NCI-H2029 treated with DMSO at 0.1 percent for 48 hours (cell line): ENCODE measurements at places on chromosomes 12 and 14.

- DNase-seq = no peak
Measured at GRCh38 chr12:53938326-53939140, at the start of gene HOXC13. TSS of gene HOXC13 (plus strand) at chr12:53938831. CDS start at chr12:53938907, 76 bp downstream.

DNA sequence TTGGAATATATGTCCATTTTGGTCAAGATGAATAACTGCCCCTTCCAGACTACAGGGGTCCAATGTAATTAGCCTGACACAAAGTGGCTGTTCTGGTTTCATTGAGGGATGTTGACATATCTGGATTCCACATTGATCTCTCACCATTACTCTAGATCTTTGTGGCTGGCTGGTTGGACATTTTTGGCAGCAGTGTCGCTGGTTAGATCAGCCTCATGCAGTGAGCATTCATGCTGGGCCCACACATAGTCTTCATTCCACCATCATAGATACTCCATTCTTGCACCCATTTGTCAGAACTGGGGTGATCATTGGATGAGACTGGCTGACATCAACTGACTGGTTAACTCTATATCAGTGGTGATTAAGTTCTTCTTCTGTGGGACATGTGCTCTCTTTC is 74.4 kb downstream of the MGST1 start:
- DNase-seq = no peak

DNA sequence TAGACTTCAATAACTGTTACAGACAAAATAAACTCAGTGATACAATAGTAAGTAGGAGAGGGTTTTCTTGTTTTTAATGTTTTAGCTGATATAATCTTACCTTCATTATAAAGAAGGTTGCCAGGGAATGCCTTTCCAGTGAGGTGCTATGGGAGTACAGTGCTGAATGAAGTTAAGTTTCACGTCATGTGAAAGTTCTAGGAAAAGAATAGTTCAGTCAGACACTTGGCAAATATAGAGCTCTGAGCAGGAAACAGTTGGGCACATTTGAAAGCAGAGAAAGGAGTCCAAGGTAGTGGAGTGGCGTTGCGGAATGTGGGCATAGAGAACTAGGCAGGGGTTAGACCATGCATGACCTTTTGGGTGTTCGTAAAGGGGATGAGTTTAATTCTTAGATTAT is 88.6 kb upstream of the DCN start:
- no peak for DNase-seq

- DNase-seq = no peak
Measured at GRCh38 chr14:101713621-101714349, 47.7 kb upstream of the PPP2R5C start.

DNA sequence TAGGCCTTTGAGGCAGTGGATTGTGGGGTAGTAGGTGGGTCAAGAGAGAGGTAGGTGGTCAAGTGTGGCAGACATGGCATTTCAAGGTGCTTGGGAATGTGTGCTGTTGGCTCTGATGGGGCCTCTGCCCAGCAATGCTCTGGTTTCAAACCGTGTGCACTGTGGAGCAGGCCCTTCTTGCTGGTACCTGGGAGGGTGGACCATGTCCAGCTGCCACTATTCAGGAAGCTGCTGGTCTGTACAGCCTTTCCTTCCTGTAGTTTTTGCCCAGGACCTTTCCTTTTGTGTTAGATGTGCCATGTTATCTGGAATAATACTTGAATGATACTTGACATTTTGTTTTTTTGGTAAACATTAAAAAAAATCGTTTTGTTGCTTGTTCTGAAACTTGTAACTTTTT is 14.8 kb downstream of the RIMKLB start:
- DNase-seq = no peak

DNA sequence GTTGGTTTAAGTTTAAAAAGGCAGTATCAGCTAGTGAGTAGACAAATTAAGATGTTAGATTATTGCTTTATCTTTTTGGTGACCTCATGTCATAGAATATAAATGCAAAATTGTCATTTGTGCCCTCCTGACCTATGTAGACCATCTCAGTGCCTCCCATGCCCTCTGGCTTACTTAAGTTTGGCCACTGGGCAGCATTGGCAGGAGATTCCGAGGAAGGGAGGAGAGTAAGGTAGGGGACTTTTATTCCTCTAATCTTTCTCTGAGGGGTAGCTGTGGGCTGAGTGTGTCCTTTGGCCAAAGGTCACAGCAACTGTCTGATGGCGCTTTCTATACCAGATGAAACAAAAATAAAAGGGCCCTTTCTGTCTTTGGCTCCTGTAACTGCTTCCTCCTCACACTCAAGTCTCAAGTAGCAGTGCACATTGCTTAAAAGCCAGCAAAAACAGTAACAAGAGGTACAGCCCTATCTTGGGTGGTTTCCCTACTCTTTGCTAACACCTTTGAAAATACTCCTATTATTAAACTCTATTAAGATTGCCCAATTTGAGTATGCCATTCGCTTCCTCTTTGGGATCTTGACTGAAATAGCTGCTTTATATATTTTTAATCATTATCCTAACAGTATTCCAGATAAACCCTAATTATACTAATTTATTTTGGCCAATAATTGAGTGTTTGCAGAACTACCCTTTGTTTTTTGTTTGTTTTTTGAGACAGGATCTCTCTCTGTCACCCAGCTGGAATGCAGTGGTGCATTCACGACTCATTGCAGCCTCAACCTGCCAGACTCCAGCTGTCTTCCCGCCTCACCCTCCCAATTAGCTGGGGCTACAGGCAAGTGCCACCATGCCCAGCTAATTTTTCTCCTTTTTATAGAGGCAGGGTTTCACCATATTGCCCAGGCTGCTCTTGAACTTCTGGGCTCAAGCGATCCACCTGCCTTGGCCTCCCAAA is 56.5 kb upstream of the KCNH3 start:
- no peak for DNase-seq

DNA sequence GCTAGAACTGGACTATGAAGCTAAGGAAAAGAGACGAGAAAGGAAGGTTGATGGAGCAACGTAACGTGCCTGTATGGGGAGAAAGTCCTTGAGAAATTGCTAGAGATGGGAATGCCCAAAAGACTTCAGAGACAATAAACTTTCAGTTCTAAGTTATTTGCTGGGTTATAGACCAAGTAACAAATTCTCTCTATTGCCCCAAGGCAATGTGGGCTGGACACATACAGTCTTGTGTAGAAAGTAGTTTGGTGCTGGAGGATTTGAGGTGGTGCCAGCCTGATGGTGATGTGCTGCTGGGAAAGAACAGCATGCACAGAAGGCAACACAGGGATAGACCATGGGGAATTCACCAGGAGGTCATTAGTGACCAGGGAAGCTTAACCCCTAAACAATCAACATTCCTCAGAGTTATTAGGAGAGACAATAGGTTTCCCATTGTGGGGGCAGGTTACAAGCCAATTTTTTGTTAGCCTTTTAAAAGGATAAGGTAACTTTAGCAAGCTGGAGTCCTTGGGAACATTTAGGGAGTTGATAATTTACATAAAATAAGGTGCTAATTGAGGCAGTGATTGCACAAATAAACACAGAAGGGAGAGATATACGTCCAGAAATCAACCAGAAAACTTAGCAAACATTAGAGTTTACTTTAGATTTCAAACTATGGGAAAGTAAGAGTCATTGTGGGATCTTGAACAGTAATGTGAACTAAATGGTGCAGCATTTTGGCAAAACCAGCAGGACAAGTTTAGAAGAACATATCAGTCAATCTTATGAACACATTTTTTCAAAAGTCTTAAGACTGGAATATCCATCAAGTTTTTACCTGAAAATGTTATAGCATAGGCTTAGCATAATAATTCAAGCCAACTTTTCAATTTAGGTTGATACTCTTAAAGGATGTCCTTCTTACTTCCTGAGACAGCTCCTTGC is 61.4 kb downstream of the LMNTD1 start:
- DNase-seq = no peak

GRCh38 chr12:75271576-75271975 is 58.5 kb downstream of the CAPS2 start:
- DNase-seq = no peak

DNA sequence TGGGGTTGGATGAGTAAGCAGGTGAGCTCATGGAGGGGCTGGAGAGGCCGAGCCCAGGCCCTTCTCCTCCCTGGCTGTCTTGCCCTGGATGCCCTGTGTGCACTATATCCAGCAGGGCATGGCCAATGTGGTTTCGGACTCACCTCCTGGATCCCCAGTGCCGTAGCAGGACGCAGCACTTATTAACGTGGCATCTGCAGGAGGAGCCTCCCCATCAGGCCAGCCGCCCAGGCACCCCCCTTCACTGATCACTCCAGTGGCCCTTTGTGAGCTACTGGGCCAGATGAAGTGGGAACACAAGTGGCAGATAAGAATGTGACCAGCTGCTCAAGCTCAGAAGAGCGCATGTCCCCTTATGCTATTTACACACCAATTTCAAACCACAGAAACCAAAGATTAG is 43.1 kb upstream of the DICER1 start:
- DNase-seq = peak; percentile 54

DNA sequence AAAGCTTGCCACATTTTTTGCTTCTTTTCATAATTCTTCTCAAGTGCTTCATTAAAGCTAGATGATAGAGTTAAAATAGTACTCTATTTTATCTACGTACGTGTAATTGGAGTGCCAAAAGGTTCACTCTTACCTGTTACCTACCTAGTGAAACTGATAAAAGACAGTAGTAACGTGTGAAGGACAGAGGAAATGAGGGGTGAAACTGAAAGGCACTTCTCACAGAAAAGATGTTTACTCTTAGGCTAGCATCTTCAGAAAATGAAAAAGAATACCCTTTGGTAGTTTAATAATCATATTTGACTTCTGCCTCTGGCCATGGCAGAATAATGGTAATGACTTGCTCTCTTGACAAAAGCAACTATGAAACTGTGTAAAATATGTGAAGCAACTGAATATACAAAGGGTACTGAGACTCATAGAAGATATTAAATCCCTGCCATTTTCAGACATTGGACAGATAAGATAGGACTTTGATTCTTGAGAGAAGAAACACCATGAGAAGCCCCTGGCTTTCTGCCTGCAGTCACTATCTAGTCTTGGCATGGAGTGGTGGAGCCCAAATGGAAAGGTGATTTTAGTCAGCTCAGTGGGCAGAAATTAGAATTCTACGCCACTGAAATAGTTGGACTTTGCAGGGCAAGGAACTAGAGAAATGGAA is 6.3 kb upstream of the EVL start:
- no peak for DNase-seq

GRCh38 chr14:37669242-37669641 is 73.8 kb downstream of the TTC6 start:
- DNase-seq = no peak

- DNase-seq = no peak
Measured at GRCh38 chr12:47901063-47901717, 3.6 kb downstream of the VDR start.

- no peak for DNase-seq
Measured at GRCh38 chr14:95998656-95999055, 40.5 kb upstream of the C14orf132 start.

DNA sequence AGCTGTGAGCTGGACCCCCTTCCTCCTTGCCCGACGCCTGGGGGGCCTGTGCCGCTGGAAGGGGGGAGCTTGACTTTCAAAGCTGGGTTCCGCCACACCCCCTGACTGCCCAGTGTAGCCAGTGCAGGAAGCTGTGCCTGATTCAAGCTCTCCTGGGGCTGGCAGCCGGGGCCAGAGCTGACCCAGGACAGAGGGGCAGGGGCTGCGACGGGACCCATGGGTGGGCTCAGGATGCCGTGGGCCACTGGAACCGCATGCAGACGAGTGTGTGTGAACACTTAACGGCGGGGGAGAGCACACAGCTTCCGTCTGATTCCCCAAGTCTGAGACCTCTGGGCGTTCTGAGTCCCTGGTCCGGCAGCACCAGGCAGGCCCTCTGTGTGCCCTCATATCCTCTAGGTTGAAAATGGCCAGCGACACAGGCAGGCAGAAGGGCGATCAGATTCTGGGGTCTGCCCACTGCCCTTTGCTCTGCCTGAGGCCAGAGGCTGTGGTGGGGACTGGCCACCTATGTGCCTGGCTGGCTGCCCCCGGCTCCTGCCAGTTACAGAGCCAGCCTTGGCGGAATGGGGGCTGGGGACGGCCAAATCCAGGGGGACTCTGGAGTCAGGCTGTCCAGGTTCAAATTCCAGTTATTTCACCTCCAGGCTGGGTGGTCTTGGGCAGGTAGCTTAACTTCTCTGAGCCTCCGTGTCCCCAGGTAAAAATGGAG is 54.0 kb downstream of the CYP46A1 start:
- no peak for DNase-seq

- no peak for DNase-seq
Measured at GRCh38 chr14:104152686-104153393, 14.5 kb downstream of the KIF26A start.
